ENCODE measurements at places on chromosomes 5 and 9. TPM values are rescaled to one million over a fixed set of nuclear protein-coding genes. Genes with fewer than 3 reads are reported as not detected.

SMIM32 gene
- total RNA-seq: not detected

CDH10 gene
- not detected for total RNA-seq

TMEM232 gene
- 0.40 TPM for total RNA-seq

GZMA gene
- total RNA-seq: 1,702 TPM

PRRT1B gene
- not detected for total RNA-seq

ZNG1A gene
- total RNA-seq: 33.4 TPM

SLCO6A1 gene
- not detected for total RNA-seq

MATR3 gene
- total RNA-seq: 229 TPM

CARD6 gene
- total RNA-seq: 3.7 TPM

LRRC70 gene
- total RNA-seq: 3.3 TPM

CLIC3 gene
- 4.3 TPM for total RNA-seq

HACD4 gene
- total RNA-seq: 3.1 TPM

THBS4 gene
- total RNA-seq: 0.31 TPM

SAXO1 gene
- total RNA-seq: not detected

ZNF608 gene
- 0.47 TPM for total RNA-seq

RNF208 gene
- 1.4 TPM for total RNA-seq

HRH2 gene
- 2.5 TPM for total RNA-seq

RELL2 gene
- 8.1 TPM for total RNA-seq

COL27A1 gene
- total RNA-seq: 1.5 TPM

Data from natural killer cell treated with Interleukin-12 subunit alpha and Interleukin-12 subunit beta and Interleukin-15 and Interleukin-18, amount 100 ng/mL, for 72 hours (primary cell).